ENCODE measurements at places on chromosomes 6 and 20.
A peak's percentile ranks its signal among the peaks of the same experiment; 100 is the strongest.

- no peak for DNase-seq
Observed at GRCh38 chr6:5455142-5455541, 193.8 kb downstream of the FARS2 start.

DNA sequence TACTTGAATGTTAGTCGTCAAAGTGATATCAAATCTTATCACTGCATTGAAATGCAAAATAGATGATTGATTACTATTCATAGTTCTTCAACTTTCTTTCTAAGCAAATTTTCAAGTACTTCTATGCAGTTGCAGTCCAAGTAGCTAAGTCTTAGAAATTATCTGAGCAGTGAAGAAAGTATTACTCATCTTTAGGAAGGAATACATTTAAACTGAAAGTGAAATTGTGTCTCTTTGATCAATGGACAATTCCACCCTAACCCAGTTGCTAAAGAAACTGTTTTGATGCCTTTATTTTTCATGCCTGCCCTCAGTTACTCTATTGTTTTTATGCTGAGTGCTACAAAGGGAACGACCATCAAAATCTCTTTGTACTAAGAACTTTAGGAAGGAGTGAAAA lies 337.4 kb downstream of the GRIK2 start:
- no peak for DNase-seq

GRCh38 chr6:161265975-161266374 lies 7.9 kb downstream of the AGPAT4 start:
- DNase-seq, result no peak

DNA sequence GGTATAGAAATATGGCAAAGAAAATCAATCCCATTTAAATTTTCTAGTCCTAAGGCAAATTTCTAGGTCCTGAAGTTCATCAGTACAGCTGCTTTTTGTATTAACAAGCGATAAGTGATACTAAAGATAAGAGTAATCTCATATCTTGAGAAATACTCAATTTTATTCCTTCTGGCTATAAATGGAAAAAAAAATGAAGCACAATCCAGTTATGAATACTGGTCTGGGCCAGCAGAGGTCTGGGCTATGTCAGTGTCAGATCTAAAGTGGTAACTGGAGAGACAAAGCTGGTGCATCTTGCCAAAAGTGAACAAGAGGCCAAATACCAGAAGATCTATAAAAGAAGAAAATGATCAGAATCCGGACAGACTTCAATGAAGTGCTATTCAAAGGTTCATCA lies 126.4 kb downstream of the FUT9 start:
- no peak for DNase-seq

GRCh38 chr6:141562851-141563763 lies 569.6 kb upstream of the GJE1 start:
- no peak for DNase-seq

DNA sequence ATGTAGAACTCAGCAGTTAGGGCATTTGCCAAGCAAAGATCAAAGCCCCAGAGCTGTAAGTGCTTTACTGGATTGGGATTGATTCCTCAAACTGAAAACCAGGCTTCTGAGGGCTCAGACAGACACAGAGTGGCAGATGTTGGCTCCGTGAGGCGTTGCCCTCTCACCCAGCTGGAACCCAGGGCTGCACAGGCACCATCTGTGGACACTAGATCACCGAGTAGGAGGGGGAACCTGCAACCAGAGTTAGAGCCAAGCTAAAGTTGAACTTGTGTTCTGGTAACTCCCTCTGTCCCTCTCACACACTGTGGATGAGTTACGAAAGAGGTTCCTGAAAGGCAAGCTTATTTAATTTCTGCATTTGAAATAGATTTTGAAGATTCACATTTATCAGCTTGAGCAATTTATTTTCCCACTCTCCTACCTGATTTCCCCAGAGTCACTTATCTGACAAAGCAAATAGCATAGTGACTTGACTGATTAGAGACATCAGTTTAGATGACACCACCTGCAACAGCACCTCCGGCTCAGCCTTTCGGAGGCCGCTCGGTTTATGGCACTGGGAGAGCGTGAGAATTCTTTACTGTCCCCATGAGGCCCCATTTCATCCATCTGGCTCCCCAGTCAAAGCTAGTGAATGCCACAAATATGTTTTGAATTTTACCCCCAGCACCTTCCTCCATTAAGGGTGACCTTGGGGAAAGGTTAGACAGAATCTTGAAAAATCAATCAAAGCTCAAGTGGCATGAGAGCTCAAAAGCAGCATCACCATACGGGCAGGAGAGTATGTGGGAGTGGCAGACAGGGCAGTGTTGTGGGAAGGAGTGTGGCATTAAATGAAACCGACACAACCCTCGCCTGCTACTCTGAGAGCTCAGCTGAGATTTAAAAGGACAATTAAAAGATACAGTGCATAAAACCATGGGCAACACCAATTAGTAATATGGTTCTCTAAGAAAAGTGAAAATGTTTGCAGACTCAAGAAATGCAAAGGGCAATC lies 48.5 kb downstream of the RPF2 start:
- DNase-seq, result no peak

DNA sequence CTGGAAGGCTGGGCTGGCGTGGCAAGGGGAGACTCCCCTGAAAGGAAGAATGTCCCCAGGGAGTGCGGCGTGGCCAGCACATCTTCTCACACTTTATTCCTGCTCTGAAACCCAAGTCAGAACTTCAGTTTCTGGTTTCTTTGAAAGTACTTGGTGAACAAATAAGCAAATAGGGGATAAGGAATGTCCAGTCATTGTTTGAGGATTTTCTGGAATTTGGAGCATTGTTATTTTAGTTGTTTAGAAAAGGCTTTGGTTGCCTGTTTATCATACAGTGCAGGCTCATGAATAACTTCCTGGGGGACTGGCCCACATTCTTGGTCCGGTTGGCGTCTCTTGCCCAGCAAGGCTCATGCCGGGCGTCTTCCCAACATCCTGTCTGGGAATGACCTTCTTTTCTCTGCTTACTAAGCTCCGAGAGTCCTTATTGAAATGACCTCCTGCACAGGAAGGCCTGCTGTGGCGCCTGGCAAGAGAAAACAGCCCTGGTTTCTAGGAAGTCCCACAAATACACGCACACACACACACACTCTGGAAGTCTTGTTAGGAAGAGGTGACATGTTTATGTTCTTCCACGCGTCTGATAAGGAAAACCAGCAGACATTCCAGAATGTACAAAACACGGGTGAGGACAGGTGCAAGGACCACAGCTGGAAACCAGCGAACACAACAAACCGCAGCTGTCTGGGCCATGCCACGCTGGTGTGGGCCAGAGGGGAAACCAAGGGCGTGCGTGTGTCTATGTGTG lies 71.9 kb downstream of the TMEM170B start:
- no peak for DNase-seq

DNA sequence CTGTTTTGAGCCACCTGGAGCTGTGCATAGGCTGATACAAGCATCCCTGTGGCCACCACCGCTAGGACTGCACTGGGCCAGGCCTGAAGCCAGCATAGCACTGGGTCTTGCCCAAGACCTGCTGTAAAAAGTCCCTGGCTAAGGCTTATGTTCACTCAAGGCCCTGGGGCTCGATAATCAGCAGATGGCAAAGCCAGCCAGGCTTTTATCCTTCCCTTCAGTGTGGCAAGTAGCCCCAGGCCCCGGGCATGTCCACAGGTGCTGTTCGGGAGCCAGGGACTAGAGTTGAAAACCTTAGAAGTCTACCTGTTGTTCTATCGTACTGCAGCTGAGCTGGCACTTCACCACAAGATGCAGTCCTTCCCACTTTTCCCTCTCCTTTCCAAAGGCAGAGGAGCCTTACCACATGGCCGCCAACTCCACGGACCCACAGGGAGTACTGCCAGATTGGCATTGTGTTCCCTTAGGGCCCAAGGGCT lies 226.4 kb upstream of the ZNF217 start:
- DNase-seq, result no peak

- DNase-seq, result no peak
Observed at GRCh38 chr20:63121246-63121645, 94.7 kb downstream of the YTHDF1 start.

- DNase-seq, result no peak
Observed at GRCh38 chr6:91140449-91140848, 553.6 kb upstream of the MAP3K7 start.

GRCh38 chr6:29628419-29629281 lies 4.3 kb downstream of the GABBR1 start:
- DNase-seq, result peak; percentile 55

DNA sequence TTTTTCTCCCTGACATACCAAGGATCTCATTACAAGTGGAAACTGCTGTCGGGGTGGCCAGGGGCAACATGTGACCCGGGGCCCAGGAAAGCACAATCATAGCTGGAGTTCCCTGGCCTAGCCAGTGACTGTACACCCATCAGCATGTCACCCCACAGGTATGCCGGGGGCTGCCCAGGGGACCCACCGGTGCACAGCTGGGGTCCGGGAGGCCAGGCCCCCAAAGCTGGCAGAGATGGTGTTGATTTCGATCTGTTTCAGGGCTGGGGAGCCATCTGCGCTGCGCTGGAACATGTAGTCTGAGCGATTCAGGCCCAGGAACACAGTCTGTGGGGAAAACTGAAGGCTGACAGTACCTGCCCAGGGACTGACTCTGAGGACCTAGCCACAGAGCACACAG lies 13.3 kb downstream of the GSS start:
- no peak for DNase-seq

GRCh38 chr20:62977613-62978560 lies 25.4 kb downstream of the SLC17A9 start:
- peak; percentile 69 for DNase-seq

- DNase-seq, result no peak
Observed at GRCh38 chr6:79600812-79601609, 30.1 kb upstream of the SH3BGRL2 start.

- no peak for DNase-seq
Observed at GRCh38 chr20:50918403-50918802, 12.8 kb downstream of the ADNP start.

DNA sequence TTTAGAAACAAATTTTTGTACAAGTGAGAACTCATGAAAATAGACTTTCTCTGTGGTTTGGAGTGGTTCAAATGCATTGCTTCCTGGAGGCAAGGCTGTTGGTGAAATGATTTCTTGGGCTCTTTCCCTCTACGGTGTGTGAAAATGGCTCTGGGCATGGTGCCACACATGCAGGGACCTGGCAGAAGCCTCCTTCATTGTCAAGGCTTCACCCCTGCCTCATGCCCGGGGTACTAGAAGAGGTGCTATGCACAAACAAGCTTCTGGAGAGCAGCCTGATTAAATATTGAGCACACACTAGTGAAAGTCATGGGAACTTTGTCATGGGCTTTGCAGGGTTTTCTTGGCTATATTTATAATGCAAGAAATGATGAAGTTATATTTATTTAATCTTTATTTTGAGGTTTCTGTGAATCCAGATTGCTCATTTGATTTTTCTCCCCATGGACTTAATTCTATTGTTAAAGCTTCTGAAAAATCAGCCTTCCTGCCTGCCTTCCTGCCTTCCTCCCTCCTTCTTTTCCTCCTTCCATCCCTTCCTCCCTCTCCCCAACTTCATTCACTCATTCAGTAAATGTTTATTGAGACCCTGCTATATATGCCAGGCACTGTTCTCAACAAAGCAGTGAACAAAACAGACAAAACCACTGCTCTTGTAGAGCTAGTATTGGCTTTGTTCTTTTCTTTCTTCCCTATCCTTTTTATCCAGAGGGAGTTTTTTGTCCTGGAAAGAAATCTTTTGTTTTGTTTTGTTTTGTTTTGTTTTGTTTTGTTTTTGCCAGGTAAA lies 21.0 kb downstream of the C6orf89 start:
- DNase-seq, result no peak

DNA sequence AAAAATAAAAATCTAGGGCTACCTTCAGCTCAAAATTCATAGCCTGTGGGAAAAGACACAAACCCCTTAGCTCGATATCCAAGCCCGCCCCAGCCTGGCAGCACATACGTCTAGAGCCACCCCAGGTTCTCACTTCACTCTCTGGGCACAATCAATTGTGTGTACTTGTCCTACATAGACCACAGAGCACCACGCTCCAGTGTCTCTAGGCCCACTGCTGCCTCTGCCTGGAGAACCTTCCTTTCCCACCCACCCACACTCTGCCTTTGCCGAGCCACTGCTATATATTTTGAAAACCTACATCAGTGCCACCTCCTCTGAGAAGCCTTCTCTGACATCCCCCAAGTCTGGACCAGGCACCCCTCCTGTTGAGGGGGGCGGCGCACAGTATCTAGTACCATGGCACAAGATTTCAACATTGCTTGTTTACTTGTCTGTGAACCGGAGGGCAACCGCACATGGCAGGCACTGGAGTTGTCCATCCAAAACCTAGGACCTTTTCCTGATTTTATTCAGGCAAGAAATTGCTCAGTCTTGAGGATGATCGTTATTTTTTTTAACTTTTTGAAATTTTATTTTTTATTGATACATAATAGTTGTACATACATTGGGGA lies 141.5 kb downstream of the UNC5CL start:
- no peak for DNase-seq

- no peak for DNase-seq
Observed at GRCh38 chr6:78379982-78380381, 487.4 kb upstream of the IRAK1BP1 start.

GRCh38 chr6:7750197-7750596 lies 24.3 kb downstream of the BMP6 start:
- no peak for DNase-seq

- no peak for DNase-seq
Observed at GRCh38 chr20:51493346-51493791, 49.1 kb downstream of the NFATC2 start.
